Daoy (cell line): ENCODE measurements at places on chromosomes 2 and 18. TPM values are rescaled to one million over a fixed set of nuclear protein-coding genes. Genes with fewer than 3 reads are reported as not detected.

Gene NT5C1B
- 0.21 TPM in 1 of 2 replicates, not detected in the other for total RNA-seq

Gene LYPD6
- 6.7 and 8.5 TPM in 2 replicates for total RNA-seq

Gene SLC23A3
- total RNA-seq = 0.63 and 0.86 TPM in 2 replicates

Gene GPR45
- not detected in 2 replicates for total RNA-seq

Gene GDF7
- total RNA-seq = 0.06 and 0.11 TPM in 2 replicates

Gene DYNAP
- total RNA-seq = not detected in 2 replicates

Gene OSBPL6
- 3.8 and 4.5 TPM in 2 replicates for total RNA-seq

Gene SLC11A1
- total RNA-seq = not detected in 2 replicates

Gene RGPD6
- 19.0 and 33.0 TPM in 2 replicates for total RNA-seq

Gene DHRS9
- total RNA-seq = 0.39 and 2.5 TPM in 2 replicates

Gene DIPK1C
- total RNA-seq = not detected in 2 replicates

Gene ANKRD30B
- 0.23 TPM in 1 of 2 replicates, not detected in the other for total RNA-seq

Gene IL18RAP
- total RNA-seq = 0.12 TPM in 1 of 2 replicates, not detected in the other
